Brain microvascular endothelial cell (primary cell): ENCODE measurements at places on chromosomes 1 and 21.

DNA sequence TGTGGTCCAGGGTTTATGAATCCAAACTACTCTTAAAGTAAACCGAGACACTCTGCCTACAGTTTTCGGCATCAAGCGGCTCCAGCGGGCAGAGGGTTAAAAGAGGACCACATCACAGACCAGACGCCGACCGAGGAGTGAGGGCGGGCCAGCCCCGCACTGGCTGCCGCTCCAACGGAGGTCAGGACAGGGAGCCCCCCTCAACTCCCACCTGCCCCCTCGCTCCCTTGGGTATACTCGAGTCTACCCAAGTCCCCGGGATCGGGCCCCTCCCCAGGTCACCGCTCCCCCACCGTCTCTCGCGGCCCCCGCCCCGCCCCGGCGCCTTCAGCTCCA lies 312 bp downstream of the ARNT start:
- peak; percentile 56 for DNase-seq

- no peak for DNase-seq
These were observed 47.5 kb upstream of the EEIG2 start for GRCh38 chr1:108512239-108513043.

DNA sequence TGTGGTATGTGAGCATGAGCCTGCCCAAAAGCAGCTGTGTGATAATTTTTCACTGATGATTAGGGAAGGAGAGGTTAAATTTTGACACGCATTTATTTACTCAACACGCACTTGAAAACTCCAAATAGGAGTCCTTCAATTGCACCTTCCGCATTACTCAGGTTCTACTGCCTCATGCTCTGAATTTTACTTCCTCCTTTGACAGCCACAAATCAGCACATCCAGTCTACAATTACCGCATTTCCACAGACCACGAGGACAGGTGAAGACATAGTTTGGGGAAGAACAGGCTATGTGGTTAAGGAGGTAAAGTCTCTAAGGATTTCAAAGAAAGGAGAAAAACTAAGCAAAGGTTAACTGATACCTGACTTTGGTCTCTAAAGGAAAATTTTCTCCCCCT lies 2.6 kb downstream of the CAPN8 start:
- no peak for DNase-seq

- no peak for DNase-seq
These were observed 17.7 kb downstream of the FCRL3 start for GRCh38 chr1:157682710-157683437.

DNA sequence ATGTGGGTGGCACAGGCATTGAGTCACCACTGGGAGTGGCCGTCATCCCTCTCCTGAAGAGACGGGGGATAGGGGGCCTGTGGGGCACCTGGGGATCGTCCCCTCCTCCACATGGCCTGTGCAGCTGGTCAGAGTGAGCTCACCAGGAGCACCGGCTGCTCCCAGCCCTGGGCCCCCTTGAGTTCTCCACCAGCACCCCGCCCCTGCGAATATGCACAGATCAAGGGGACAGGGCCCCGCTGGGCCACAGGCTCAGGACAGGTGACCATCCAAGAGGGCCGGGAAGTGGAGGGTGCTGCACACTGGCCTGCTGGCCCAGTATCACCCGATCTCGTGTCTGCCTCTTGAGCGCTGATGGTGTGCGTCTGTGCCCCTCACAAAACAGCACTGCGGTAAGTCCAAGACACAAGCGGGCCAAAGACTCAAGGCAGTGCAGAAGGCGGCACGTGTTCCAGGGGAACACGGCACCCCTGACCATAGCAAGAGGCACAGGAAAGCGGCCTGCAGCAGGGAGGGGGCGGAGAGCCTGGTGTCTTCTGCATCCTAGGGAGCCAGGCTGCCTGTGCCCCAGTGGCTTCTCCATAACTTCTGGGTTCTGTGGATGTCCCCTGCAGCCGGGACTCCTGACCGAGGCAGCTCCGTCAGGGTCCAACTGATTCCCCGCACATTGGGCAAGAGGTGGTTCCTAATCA lies 18.1 kb upstream of the TSPEAR start:
- no peak for DNase-seq

- DNase-seq = no peak
These were observed 81.4 kb downstream of the ESRRG start for GRCh38 chr1:216641669-216642460.

GRCh38 chr1:114510274-114511031 lies 550 bp downstream of the TRIM33 start:
- DNase-seq = peak; percentile 12

- DNase-seq = no peak
These were observed 45.3 kb downstream of the PRRC2C start for GRCh38 chr1:171530676-171531075.

DNA sequence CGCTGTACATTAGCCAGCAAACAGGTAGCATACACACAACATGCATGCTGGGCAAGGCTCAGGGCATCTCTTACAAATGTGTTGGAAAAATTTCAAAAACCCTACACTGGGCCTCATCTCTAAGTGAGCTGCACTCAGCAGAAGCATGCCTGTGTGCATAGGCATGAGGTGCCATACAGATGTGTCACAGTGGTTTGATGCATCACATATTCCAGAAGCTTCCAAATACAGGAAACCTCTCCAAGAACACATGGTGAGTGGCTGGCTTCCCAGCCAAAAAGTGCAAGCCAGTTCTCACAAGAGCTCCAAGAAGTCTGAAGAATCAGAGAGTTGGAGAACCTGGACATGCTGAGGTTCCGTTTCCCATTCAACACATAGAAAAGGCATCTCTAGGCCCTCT lies 58.3 kb downstream of the CD46 start:
- DNase-seq = peak; percentile 49

- no peak for DNase-seq
These were observed 90.7 kb downstream of the ARHGEF10L start for GRCh38 chr1:17630048-17630830.

DNA sequence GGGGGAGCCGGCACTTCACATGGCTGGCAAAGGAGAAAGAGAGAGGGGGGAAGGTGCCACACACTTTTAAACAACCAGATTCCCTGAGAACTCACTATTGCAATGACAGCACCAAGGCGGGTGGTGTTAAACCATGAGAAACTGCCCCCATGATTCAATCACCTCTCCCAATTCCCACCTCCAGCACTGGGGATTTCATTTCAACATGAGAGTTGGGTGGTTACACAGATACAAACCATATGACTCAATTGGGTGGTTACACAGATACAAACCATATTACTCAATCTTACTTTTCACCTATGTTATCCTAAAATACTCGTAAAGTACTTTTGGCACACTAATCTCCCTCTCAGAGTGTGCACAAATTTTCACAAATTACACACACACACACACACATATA lies 1097.5 kb upstream of the TMPRSS15 start:
- DNase-seq = no peak

- DNase-seq = no peak
These were observed 23.9 kb upstream of the SAMD11 start for GRCh38 chr1:899636-900317.

- no peak for DNase-seq
These were observed 104.9 kb upstream of the EDEM3 start for GRCh38 chr1:184859381-184860105.

- no peak for DNase-seq
These were observed 255.0 kb downstream of the FAF1 start for GRCh38 chr1:50705041-50705440.

- DNase-seq = no peak
These were observed 192.8 kb downstream of the LTN1 start for GRCh38 chr21:28799926-28800325.

GRCh38 chr1:229280037-229280828 lies 9.3 kb downstream of the RAB4A start:
- DNase-seq = peak; percentile 53
